Muscle of arm (tissue), 14 donors: ENCODE measurements at places on chromosomes 16 and 17. TPM values are rescaled to one million over a fixed set of nuclear protein-coding genes. Genes with fewer than 3 reads are reported as not detected.

The TBC1D3 gene
- not detected for polyA plus RNA-seq

The TBC1D26 gene
- 1.0 TPM for polyA plus RNA-seq

The FAM117A gene
- polyA plus RNA-seq = 19.0 TPM

The GRB7 gene
- 0.36 TPM for polyA plus RNA-seq

DNA sequence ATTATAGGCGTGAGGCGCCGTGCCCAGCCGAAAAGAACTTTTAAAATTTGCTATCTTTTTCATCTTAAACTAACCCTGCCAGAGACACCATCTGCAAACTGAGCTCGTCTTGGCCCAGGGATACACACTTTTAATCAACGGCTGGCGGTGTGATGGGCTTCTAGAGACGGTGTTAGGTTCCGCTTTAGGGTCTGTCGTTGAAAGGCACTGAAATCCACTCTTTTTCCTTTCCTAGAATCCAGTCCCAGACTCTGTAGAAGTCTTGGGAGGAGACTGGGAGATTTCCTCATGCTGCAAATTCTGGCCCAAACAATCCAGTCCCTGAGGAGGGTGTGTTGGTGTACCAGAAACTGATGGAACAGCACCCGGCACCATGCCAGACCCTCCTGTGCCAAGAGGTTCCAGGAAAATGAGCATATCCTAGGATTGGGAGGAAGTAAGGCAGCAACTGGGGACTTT lies 52.0 kb upstream of the TEX2 start:
- DNase-seq = peak; percentile 90

DNA sequence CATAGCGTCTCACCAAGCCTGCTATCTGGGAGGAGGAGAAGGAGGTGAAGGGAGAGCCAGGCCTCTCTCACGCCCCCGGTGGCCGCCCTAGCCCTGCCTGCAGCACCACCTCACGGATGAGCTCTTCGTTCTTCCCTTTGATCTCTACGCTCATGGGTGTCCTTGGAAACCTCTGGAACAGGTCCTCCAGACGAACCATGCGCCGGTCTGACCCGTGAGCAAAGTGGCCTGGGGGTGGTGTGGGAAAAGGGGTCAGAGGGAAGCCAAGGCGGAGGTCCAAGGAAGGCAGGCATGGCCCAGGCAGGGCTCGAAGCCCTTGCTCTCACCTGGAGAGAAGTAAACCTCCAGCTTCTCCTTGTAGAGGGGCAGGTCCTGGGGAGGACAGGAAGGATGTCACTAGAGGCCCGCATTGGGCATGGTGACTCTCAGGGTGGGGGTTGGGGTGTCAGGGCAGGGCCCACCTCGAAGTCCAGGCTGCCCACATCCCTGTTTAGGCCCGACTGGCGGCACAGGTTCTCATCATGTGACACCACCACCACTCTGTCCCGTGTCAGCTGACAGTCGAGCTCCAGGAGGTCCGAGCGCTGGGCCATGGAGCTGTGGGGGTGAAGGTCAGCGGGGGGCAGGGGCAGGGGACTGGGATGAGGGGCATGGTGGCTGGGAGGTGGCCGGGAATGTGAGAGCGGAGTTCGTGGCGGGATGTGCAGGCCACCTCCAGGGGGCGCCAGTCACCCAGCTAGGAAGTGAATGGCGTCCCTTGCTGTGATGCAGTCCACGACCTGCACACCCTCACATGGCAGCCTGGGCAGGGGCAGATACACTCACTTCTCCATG lies 923 bp downstream of the GDPD3 start:
- no peak for DNase-seq

- DNase-seq = no peak
These were observed 8.3 kb downstream of the ZNF629 start for GRCh38 chr16:30778549-30779244.

GRCh38 chr16:68434624-68435210 lies 13.6 kb downstream of the SMPD3 start:
- DNase-seq = no peak

DNA sequence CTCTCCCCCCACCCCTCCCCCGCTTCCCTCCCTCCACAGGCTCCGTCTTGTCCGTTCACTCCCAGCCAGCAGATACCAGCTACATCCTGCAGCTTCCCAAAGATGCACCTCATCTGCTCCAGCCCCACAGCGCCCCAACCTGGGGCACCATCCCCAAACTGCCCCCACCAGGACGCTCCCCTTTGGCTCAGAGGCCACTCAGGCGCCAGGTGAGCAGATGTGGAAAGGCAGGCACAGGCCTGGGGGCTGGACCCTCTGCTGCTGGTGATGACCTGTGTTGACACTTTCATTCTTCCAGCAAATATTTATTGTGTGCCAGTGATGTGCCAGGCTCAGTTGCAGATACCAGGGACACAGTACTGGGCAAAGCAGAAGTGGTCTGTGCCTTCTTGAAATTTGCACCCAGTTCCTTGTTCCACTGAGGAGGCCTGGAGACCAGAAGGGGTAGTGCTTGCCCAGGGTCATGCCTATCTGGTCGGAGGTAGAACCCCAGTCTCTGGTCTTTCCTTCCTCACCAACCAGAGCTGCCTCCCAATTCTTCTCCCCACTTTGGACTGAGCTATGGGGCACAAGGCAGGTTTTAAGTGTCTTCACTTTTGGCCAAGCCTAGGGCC lies 10.3 kb upstream of the ABCC3 start:
- DNase-seq = no peak

- no peak for DNase-seq
These were observed 244.1 kb upstream of the MON1B start for GRCh38 chr16:76946879-76947278.

DNA sequence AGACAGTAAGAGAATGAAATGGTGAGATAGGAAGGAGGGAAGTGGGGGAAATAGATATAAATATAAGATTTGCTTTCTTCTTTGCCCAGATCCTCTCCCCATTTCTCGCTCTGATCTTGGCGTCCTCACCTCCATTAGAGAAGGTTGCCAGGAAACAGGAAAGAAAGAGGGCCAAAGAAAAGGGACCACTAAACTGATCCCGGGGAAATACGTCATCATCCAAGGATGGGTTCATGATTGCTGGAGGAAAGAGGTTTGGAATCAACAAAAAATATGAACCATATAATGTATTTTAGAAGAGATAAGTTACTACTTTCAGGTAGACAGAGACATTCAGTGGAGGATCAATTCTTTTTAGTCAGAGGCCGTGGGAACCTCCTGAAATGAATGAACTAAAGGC lies 536.0 kb downstream of the HAPSTR1 start:
- DNase-seq = no peak
